ENCODE measurements at places on chromosomes 11 and 22.

DNA sequence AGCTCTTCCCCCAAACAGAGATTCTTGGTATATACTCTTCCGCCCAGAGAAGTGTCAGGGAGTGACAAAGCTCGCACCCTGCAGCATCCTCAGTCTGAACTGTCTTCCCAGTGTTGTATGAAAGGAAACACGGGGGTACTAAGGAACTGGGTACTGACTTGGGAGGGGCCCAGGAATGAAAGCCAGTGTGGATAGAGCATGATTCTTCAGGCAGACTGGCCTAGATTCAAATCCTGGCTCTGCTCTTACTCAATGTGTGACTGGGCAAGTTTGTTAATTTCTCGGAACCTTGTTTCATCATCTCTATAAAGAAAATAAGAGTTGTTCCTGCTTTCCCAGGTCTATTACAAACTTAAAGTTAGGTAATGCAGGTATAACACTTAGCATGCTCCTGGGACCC lies 266.0 kb upstream of the NARS2 start:
- DNase-seq = no peak

DNA sequence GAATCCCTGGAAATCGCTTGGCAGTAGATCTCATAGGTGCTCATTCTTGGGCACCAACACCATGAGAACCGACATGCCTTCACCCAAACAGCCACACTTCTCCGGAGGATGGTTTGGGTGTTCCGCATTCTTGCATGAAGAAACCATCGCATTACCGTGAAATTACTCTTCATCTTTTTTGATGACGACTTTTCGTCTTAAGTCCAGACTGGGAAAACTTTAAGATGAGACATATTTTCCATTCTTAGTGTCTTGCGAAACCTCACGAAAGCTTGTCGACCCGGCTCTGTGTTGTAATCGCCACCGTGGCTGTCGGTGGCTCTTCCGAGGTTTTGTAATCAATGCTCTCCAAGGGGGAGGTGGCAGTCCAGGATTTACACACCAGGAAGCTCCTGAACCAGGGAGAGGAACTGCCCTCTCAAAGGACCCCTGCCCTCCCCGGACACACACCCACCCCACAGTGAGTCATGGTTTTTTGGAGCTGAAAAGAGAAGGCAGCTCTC lies 1.7 kb downstream of the TOM1 start:
- DNase-seq = no peak

GRCh38 chr22:10780281-10780680 lies 4747.7 kb upstream of the OR11H1 start:
- no peak for DNase-seq

DNA sequence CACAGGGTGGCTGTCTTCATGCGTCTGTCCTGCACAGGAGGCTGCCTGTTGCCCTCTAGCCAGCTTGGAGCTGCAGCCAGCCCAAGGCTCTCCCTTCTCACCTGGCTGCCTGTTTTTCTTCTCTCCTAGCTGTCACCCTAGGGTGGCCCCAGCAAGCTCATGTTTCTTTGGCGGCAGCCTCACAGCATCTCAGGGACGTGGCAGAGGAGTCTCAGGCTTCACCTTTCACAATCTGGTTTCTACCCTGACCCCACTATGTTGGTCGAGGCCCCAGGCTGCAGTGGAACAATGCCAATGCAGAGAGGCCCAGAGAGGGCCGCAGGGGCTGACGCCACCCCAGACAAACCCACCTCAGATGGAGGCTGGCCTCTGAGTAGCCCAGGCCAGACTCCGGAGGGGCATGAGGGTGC lies 2.5 kb upstream of the CLDN5 start:
- no peak for DNase-seq

GRCh38 chr11:62370743-62371440 lies 33.6 kb downstream of the ASRGL1 start:
- DNase-seq = peak; percentile 21

GRCh38 chr22:23837496-23837859 lies 1.3 kb downstream of the DERL3 start:
- DNase-seq = no peak

- no peak for DNase-seq
These were observed 959 bp upstream of the GP1BB start for GRCh38 chr22:19722178-19722981.

DNA sequence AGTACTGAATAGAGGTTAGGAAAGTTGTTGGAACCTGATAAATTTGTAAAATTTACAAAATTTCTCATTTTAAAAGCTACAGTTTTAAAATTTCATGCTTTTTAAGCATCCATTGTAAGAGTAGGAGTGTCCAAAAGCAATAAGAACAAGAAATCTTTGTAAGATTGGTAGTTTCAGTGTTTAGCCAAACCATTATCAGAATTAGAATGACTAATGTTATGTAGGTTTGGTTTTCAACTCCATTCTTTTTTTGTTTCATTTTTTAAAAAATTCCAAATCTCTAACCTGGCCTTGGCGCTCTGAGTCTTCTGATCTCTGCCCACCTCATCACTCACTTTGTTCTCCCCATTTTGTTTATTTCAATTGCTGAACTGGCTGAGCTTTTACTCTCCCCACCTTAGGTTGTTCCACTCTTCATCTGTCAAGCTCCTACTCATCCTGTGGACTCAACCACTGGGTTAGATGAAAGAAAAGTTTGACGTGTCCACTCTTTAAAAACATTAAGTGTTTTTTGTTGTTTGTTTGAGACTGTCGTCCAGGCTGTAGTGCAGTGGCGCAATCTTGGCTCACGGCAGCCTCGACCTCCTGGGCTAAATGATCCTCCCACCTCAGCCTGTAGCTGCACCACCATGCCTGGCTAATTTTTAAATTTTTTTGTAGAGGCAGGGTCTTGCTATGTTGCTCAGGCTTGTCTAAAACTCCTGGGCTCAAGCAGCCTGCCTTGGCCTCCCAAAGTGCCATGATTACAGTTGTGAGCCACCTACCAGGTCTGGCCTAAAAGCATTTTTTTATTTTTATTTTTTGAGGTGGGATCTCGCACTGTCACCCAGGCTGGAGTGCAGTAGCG lies 14.0 kb downstream of the EP300 start:
- DNase-seq = no peak

- peak; percentile 56 for DNase-seq
These were observed 10.6 kb downstream of the LRRC51 start for GRCh38 chr11:72091292-72091691.

GRCh38 chr22:30804626-30805025 lies 110.0 kb downstream of the OSBP2 start:
- no peak for DNase-seq

DNA sequence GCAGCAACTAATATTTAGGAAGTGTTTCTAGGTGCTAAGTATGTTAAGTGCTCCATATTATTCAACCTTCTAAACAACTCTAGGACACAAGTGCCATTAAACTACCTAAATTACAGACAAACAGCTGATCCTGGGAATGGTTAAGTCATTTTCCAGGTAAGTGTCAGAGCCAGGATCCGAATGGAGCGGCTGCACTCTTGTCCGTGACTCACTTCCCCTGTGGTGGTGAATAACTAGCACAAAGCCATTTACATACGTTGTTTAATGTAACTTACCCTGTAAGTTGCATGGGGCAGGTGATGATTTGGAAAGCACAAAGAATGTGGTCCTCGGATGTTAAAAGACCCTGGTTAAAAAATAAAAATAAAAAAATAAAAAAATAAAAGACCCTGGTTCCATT lies 8.8 kb upstream of the PRG2 start:
- DNase-seq = no peak

- DNase-seq = no peak
These were observed 22.4 kb downstream of the RTCB start for GRCh38 chr22:32389685-32390084.

DNA sequence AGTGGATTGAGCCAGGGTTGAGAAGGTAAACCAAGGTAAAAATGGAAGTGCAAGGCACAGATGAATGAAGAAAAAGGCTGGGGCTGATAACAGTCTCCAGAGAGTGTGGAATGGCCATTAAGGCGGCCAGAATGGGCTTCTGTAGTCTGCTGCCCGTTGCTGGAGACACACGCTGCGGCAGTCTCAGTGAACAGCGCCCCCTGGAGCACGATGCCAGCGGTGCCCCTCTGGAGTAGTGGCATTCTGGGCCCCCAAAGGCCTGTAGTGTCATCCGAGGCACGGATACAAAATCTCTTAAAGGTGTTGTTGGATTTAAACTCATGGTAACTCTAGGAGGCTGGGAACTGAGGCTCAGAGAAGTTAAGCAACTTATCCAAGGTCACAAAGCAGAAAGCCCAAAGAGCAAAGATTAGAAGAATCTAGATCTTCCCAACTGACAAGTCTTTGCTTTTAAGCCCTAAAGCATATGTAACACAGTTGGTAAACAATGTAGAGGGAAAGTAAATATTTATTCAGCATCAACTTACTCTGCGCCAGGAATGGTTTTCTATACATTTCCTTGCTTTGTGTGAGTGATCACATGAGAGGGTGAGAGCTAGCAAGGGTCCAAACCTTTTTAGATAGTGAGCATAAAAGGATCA lies 18.2 kb downstream of the KCNJ1 start:
- DNase-seq = peak; percentile 28

GRCh38 chr11:120900643-120901042 lies 123.3 kb upstream of the TBCEL start:
- no peak for DNase-seq

DNA sequence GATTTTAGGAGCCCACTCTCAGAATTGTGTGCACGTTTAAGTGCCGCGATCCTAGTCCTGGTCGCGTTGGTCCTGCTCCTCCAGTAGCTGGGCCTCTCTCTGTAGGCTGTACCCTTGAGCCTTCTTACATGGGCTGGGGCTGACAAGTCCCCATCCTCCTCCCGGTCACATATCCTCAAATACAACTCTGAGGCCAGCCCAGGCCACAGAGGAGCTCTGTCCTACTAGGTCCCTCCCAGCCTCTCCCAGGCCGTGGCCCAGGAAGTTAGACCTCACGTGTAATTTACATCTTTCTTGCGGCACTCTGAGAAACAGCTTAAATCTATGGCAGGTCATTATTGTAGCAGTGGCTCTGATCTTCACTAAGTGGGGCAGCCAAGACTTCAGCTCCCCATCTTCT lies 207.2 kb upstream of the TBCEL start:
- no peak for DNase-seq

DNA sequence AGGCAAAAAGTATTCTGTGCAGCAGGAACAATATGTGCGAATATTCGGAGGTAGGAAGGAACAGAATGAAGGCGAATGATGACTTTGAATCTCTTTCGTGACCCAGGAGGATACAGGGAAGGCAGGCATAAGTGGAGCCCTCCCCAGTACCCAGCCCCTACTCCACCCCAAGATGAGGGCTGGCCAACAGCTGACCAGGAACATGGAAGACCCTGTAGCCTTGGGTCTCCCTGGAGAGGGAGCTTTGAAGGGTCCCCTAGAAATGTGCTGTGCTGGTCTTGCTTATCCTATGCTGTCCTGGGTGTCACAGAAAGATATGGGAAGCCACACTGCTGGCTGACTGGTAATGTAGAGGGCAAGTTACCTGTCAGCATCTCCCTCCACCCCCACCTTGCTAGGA lies 113.7 kb upstream of the NCAM1 start:
- DNase-seq = no peak

GRCh38 chr11:131667566-131667965 lies 297.2 kb downstream of the NTM start:
- DNase-seq = no peak

GRCh38 chr11:121596195-121597155 lies 143.7 kb upstream of the SORL1-AS1 start:
- no peak for DNase-seq

DNA sequence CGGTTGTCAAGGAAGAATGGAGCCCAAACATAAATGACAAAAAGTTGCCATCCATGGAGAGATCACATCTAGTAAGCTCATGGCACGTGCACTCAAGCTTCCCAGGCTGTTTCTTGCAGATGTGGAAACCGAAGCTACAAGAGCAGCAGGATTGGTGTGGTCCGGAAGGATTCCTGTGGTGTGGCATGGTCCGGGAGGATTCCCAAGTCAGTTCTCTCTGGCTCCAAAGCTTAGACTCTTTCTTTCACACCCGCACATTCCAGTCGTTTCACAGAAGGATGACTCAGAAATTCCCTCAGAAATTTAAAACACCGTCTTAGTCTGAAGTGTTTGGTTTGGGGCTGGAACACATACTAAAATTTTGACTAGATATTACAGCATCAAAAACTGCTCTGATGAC lies 78.0 kb upstream of the DRD2 start:
- no peak for DNase-seq

DNA sequence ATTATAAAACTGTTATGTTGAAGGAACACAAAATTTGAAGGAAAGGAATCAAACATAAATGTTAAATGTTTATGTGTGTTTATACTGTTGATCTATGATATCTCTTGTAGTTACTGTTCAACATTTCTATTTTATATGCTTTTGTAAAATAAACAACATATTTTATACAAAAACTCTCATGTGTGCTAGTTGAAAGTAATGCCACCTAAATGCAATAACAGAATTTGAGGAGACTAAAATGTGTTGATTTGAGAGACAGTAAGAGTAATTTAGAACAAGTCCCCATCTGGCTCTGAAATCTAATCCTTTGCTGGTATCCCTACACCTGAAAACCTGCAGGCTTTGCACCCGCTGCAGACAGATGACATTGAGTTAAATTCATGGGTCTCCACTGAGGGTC lies 95.7 kb upstream of the TOP3B start:
- DNase-seq = no peak

- DNase-seq = no peak
These were observed 69.7 kb upstream of the PRDM11 start for GRCh38 chr11:45076761-45077160.

DNA sequence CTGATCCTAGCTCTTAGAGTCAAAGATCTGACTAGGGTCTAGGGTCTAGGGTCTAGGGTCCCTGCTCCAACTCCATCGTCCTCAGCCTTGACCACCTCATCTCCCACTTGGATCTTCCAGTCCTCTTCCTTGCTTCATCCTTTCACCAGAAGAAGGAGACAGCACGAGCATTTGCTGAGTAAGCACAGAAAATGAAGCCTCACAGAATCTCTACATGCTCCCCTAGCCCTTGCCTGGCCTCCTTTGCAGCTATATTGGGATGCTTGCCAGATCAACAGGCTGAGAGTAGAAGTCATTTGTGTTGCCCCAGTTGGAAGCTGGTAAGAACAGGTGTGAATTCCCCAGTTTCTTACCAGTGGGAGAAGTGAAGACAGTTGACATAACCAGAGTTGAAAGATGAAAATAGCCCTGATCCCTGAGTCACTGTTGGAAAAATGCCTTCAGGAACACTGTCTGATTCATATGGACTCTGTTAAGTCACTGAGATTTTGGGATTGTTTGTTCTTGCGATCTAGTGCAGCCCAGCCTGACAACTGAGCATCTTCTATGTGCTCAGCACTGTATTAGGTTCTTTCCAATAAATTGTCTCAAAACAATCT lies 552.5 kb downstream of the INSC start:
- DNase-seq = no peak

All from stimulated activated CD4-positive, alpha-beta T cell treated with anti-CD3 and anti-CD28 coated beads, TNF-alpha, amount 100 ng/mL, for 4 hours (primary cell).